ENCODE measurements at places on chromosomes 2 and 18.

DNA sequence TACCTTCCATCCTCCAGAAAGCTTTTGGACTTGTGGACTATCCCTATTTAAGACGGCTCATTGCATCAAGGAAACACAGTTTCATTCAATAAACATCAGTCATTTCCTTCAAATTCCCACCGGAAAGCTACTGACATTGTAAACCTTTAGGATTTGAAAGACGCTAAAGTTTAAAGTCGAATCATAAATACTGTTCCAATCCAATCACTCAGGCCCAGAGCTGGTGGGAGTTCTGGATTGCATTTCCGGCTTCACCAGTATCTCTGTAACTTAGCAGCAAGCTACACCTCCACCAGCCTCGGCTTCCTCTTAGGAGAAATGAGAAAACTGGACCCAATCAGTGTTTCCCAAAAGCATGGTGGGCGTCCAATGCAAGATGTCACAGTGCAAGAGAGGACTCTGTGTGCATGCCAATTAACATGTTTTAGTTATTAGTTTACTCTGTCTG, 1.6 kb downstream of the WDFY1 start:
- no peak for DNase-seq

GRCh38 chr18:1104181-1104881, 199.7 kb downstream of the ADCYAP1 start:
- no peak for DNase-seq

DNA sequence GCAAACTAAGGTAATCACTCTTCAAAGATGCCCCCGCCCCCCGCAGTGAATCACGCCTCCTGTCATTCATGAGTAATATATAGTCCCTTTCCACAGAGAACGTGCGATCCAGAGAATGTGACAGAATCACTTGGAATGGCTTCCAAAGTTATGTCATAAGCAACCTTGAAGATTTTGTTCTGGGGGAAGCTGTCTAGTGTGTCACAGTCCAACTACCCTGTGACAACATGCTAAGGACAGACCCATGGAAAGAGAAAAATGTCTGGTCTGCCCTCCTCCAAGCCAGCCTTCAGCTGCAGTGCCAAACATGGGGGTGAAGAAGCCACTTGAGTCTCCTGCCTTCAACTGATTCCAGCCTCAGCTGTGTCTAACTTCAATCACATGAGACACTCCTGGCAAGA, 259.1 kb downstream of the SS18 start:
- DNase-seq: no peak

GRCh38 chr2:169077674-169078240, 8.4 kb downstream of the DHRS9 start:
- DNase-seq: no peak

- no peak for DNase-seq
These were observed 51.0 kb upstream of the EML4 start for GRCh38 chr2:42117923-42118753.

DNA sequence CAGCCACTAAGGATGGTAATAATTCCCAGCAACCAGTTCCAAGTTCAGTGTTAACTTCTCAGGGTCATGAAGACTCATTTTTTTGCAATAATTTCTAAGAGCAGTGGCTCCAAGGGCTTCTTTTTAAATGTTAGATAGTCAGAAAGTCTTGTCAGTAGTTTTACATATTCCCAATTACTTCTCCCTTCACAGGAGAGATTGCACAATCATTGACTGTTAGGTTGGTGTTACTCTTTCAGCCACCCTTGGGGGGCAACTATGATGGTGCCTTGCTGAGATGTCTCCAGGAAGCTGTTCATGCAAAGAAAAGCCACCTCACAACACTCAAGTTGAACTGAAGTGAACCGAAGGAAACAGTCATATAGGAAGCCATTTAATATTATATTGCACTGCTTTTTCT, 127.9 kb upstream of the DOCK10 start:
- DNase-seq: no peak

DNA sequence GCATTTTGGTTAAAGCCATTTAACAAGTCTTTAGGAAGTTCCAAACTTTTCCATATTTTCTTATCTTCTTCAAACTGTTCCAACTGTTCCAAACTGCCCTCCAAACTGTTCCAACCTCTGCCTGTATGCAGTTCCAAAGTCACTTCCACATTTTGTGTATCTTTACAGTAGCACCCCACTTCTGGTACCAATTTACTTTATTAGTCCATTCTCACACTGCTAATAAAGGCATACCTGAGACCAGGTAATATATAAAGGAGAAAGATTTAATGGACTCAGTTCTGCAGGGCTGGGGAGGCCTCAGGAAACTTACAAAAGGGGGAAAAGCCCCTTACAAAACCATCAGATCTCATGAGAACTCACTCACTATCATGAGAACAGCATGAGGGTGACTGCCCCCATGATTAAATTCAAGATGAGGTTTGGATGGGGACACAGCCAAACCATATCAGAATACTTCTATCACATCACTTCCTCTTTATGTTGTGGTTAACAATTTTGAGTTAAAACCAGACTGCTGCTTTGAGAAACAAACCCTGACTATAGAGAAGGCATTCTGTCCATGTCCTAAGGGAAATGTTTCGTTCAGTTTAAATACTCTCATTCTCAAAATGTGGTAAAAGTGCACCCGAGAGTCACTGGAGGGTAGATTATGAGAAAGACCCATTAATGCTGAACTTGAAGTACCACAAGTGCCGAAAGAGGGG, 11.0 kb downstream of the IL18R1 start:
- DNase-seq: no peak

GRCh38 chr2:171487803-171488259, 34.4 kb upstream of the CYBRD1 start:
- DNase-seq: no peak

GRCh38 chr2:149129433-149129832, 90.9 kb downstream of the LYPD6B start:
- no peak for DNase-seq

GRCh38 chr2:46320141-46320567, 22.9 kb downstream of the EPAS1 start:
- no peak for DNase-seq

- DNase-seq: no peak
These were observed 317.3 kb downstream of the DCDC2C start for GRCh38 chr2:4020649-4021048.

- no peak for DNase-seq
These were observed 122.7 kb upstream of the GCFC2 start for GRCh38 chr2:75833386-75833785.

GRCh38 chr2:15115776-15116175, 445.4 kb downstream of the NBAS start:
- DNase-seq: no peak

- DNase-seq: peak; percentile 49
These were observed 29.4 kb downstream of the SH3YL1 start for GRCh38 chr2:234421-234820.

DNA sequence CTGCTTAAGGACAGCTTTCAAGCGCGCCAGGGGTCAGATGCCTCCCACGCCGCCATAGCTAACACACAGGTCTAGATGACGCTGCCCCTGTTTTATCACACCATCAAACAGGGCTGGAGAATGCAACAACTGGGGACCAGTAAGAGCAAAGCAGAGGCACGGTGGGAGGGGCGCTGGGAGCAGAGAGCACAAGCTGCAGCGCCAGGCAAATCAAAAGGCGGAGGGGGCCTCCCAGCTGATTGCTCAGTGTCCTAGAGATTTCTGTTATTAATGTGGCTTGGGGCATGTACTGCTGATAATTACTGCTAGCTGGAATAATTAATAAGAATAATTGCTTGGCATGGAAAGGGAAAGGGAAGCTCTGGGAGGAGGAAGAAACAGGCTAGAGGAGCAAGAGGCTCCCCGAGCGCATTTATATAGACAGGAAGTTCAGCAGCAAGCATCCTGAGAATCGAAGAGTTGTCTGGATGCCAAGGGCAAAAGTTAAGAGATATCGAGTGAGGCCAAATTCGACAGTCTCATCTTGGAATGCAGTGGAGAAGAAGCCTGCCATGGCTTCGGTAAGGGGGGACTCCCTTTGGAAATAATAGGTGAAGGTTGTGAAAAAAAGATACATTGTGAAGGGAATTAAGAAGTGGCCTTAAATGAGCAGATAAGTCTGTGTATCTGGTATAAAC, 104.5 kb upstream of the ZNF521 start:
- DNase-seq: no peak

- no peak for DNase-seq
These were observed 31.6 kb upstream of the WDR75 start for GRCh38 chr2:189409647-189410046.

DNA sequence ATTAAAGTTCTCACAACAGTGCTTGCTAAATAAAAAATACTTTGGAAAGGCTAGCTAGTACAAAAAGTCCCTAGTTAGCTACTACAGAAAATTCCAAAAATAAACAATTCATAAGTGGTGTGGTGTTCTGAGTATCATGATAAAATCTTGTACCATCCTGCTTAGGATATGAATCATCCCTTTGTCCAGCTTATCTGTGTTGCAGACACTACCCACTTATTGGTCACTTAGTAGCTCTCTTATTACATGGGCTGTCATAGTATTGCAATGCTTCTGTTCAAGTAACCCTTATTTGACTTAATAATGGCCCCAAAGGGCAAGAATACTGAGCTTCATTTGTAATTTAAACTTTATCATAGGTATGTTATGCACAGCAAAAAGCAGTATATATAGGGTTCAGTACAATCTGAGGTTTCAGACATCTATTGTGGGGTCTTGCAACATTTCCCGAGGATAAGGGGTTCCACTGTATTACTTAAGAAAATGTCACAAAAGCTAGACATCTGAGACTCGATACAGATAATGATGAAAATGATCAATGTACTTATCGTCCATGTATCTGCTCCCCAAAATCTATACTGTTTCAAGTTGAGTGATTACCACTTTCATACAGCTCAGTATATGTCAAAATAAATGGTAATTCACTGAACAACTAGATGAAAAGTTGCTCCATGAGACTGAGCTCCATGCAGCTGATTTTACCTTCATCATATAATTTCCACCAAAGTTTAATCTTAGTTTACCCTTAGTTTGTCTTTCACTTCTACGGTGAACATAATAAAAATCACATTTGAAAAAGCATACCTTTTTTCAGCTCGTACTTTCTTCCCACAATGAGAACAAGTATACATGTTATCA, 93.8 kb downstream of the C2orf74 start:
- DNase-seq: no peak

DNA sequence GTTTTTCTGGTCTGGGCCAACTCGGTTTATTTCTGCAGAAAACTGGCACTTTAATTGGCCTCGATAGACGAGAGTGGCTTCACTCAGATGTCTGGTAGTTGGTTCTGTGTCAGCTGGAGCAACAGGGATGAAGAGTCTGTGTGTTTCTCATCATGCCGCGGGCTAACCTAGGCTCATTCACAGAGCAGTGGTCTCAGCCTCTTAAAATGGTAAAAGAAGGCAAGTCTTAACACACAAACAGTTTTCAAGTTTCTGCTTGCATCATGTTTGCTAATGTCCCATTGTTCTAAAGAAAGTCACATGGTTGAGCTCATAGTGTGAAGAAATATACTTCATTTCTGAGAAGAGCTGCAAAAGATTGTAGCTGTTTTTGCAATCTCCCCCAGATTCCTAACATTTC, 37.5 kb upstream of the ANXA4 start:
- DNase-seq: no peak

- DNase-seq: no peak
These were observed 26.5 kb downstream of the LYPD6B start for GRCh38 chr2:149064856-149065630.

DNA sequence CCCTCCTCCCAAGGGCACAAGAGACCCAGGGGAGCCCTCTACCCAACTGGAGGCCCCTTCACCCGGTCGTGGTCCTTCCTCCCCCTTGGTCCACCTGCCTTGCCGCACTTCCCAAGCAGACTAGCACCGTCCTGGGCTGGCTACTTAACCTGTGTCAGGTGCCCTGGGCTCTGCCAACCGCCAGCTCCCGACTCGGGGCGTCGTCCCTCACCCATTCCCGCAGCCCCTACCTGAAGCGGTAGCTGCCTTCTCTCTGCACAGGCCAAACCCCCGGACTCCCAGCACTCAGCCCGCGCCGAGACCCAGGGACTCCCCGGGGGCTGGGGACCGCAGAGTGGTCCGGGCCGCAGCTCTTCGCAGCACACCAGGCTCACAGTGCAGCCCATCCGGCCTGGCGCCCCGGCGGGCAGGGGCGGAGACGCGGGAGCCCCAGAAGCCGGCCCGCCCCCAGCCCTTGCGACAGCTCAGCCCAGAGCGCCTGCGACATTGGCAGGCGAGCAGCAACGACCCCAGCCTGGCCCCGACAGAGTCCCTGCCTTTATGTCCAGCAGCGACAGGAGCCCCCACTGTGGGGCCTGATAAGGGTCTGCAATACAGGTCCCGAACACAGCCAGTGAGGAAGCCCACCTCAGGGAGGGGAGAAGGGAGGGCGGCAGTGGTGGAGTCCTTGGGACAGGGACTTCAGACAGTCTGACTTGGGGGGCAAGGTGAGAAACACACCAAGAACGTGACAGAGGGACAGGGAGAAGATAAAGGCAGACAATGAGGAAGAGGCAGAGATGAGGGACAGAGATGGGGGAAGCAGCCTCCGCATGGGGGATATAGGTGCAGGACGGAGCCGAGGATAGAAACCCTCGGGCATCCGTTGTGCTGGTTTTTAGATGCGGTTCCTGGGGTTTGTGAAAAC, 31.0 kb upstream of the TNS1 start:
- DNase-seq: no peak

GRCh38 chr2:160609346-160609745, 115.7 kb upstream of the RBMS1 start:
- DNase-seq: no peak

All from LNCaP clone FGC (cell line).